Activated T-helper 1 cell treated with anti-CD3 and anti-CD28 coated beads, Interleukin-12 subunit alpha, Interleukin-12 subunit beta, Interleukin-2, Interleukin-4 antibody, amounts not matched to agents 30 ng/mL and 10 ng/mL and 1 ng/mL, durations not matched to agents 14 hours and 24 hours and 36 hours (primary cell): ENCODE measurements at places on chromosomes 1 and 21. TPM values are rescaled to one million over a fixed set of nuclear protein-coding genes. Genes with fewer than 3 reads are reported as not detected.

The RNF186 gene
- total RNA-seq = not detected in 2 replicates

The LRRC39 gene
- total RNA-seq = 0.36 and 1.0 TPM in 2 replicates

The ESPN gene
- total RNA-seq = 1.2 and 1.8 TPM in 2 replicates

The SLFNL1 gene
- total RNA-seq = 0.18 TPM in 1 of 2 replicates, not detected in the other

The GBP5 gene
- 145 and 154 TPM in 2 replicates for total RNA-seq

The DMBX1 gene
- not detected in 2 replicates for total RNA-seq

The NCSTN gene
- total RNA-seq = 74.8 and 81.6 TPM in 2 replicates

The OR2T35 gene
- total RNA-seq = not detected in 2 replicates

The LMX1A gene
- total RNA-seq = not detected in 2 replicates

The MYOC gene
- not detected in 2 replicates for total RNA-seq

The HES2 gene
- total RNA-seq = 0.27 and 0.29 TPM in 2 replicates

The C4BPA gene
- total RNA-seq = not detected in 2 replicates

The CLCA2 gene
- total RNA-seq = not detected in 2 replicates

The DDR2 gene
- 0.44 and 0.66 TPM in 2 replicates for total RNA-seq

The LHX8 gene
- not detected in 2 replicates for total RNA-seq

The HMGCS2 gene
- total RNA-seq = not detected in 2 replicates

The RNU1-4 gene
- total RNA-seq = 2,178 and 3,041 TPM in 2 replicates

The REG4 gene
- 0.34 and 0.78 TPM in 2 replicates for total RNA-seq
